ENCODE measurements at places on chromosomes 2 and 18.

- H3K27ac ChIP-seq, result no peak overlapping the region
- H3K4me1 ChIP-seq, result no peaks in the 10 kb centered on the region
- no peak overlapping the region for H3K4me3 ChIP-seq
- DNase-seq, result no peak
- no peaks in the 10 kb centered on the region for H3K27me3 ChIP-seq
- H3K36me3 ChIP-seq, result no peaks in the 10 kb centered on the region
Observed at GRCh38 chr2:22703286-22703920, 681.6 kb upstream of the KLHL29 start.

DNA sequence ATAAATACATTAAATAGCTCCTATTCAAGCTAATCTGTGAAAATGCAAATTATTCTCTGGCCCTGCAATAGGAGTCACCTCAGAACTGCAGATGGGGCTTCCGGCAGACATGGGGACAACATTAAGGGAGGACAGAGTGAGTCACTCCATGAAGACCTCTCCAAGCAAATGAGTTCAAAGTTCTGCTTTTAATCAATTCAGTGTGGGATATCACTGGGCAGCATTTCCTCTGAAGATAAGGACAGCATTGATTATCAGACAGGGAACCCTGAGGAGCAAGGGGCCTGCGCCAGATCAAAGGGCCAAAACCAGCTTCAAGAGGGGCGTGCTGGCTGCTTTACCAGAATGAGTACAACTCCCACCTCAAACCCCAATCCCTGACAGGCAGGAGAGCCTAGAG lies 356.9 kb upstream of the KLHL29 start:
- H3K4me1 ChIP-seq, result peaks cover 2% of the 10 kb centered on the region
- H3K27ac ChIP-seq, result no peak overlapping the region
- H3K4me3 ChIP-seq, result no peak overlapping the region

DNA sequence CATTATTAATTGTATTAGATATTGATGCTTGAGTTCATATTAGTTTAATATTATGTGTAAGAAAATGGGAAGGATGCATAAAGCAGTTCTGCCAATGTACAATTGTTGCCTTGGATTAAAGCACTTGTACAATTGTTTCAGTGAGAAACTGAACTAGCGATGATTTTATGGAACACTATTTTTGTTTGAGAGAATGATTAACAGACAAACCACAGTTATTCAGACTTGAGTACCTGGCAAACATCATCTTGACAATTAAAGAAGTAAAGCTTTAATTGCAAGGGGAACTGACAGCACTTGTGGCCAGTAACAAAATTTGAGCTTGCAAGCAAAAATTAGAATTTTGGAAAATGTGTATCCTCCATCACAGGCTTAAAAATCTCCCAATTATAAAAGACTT lies 214.3 kb downstream of the RIT2 start:
- H3K36me3 ChIP-seq, result no peaks in the 10 kb centered on the region
- no peak overlapping the region for H3K27ac ChIP-seq
- H3K4me3 ChIP-seq, result no peak overlapping the region

DNA sequence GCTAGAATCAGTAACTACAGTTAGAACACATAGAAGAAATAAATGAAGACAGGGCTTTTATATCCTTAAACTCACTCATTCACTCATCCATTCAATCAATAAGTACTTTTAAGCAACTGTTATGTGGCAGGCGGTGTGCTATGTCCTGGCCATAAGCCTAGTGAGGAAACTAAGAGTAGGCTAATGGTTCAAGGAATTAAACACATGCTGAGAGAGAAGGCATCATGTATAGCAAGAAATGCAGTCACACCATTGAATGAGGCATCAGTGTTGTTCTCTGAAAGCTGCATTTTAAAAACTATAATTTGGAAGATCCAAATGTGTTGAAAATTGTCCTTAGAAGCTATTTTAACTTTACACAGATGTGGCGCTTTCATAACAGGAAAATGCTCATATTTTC lies 86.5 kb upstream of the DTNA start:
- H3K4me3 ChIP-seq, result no peak overlapping the region
- no peak overlapping the region for H3K27ac ChIP-seq
- H3K36me3 ChIP-seq, result no peaks in the 10 kb centered on the region
- no peak for DNase-seq
- H3K27me3 ChIP-seq, result no peaks in the 10 kb centered on the region
- H3K4me1 ChIP-seq, result peaks cover 7% of the 10 kb centered on the region

DNA sequence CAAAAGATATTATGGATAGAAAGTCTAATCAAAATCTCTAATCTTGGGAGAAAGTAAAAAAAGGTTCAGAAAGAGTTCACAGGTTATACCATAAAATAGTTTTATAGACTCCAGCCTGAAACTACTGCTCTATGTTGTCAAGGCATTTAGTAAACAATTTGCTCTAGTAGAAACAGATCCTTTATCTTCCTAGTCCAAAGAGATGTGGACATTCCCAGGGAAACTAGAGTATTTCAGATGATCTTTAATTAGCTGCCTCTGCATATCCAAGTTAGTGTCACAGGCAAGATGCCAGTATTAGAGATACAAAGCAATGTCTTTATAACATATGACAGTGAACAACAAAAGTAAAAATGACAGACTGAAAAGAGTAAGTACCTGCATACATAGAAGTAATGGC lies 708.6 kb downstream of the CCDC85A start:
- H3K27ac ChIP-seq, result no peak overlapping the region
- H3K4me1 ChIP-seq, result no peaks in the 10 kb centered on the region
- no peaks in the 10 kb centered on the region for H3K36me3 ChIP-seq
- H3K4me3 ChIP-seq, result no peak overlapping the region

DNA sequence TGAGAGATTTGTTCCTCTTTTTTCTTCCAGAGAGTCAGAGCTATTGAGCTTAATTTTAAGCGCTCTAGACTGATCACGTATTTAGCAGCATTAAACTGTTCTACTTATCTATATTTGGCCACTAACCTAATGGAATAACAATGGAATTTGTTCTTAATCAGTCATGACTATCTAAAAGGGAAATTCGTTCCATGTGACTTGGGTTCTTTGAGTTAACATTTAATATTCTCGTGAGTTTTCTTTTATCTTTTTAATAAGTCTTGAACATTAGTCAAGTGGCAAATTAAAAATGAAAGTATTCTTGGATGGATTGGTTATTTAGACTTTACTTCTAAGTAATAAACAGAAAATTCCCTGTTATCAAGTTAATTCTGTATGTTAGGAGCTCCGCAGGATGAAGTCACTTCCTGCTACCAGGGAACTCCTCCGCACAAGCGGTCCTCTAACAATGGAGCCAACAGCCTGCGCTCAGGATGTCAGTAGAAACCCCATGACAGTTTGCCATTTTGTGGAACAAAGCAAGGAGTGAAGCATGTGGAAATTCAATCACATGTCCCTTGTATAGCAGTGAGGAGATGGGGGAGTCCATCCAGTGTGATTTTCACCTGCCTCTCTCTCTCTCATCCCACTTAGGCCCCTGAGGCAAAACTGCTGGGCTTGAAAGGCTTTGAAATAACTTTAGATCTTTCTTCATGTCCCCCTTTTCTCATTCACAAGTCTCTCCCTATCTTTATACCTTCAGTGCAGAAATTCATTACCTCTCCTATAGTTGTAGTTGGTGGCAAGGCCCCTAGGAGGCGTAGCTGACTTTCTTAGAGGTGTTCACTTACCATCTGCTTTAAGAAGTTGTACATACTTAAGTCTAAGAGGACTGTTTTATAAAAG lies 138.1 kb downstream of the WDR7 start:
- no peaks in the 10 kb centered on the region for H3K4me1 ChIP-seq
- no peaks in the 10 kb centered on the region for H3K27me3 ChIP-seq

GRCh38 chr2:222794585-222795449 lies 66.0 kb upstream of the ACSL3 start:
- peak; percentile 83 for DNase-seq
- peaks cover 9% of the 10 kb centered on the region for H3K4me1 ChIP-seq
- no peaks in the 10 kb centered on the region for H3K27me3 ChIP-seq

- H3K27ac ChIP-seq, result no peak overlapping the region
- H3K27me3 ChIP-seq, result no peaks in the 10 kb centered on the region
- peak; percentile 41 for DNase-seq
- peak overlapping the region; percentile 70 for H3K4me3 ChIP-seq
- H3K4me1 ChIP-seq, result no peaks in the 10 kb centered on the region
Observed at GRCh38 chr2:95158891-95159619, 593 bp downstream of the ZNF514 start.
